ENCODE measurements at places on chromosomes 5 and 9.

GRCh38 chr5:144189800-144190429 is 19.2 kb downstream of the KCTD16 start:
- DNase-seq, result peak; percentile 28

DNA sequence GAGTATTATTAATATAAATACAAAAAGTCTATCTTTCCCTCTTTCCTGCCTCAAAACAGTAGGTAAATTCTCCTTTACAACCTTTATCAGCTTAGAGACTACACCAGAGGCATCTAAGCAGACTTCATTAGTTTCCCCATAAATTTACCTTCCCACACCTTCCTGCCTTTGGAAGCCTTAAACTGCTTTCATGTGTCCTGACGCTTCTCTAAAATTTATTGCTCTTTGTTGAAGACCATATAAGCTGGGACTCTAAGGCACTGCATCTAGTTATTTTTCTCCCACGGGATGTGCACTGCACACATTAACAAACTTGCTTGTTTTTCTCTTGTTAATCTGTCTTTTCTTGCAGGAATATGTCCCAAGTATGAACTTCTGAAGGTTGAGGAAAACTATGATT is 51.8 kb downstream of the DEPDC1B start:
- DNase-seq, result no peak

GRCh38 chr9:82369251-82369945 is 380.8 kb downstream of the SPATA31D1 start:
- DNase-seq, result no peak

GRCh38 chr9:124860582-124861341 is 995 bp downstream of the RPL35 start:
- DNase-seq, result no peak

- DNase-seq, result no peak
Measured at GRCh38 chr5:77065256-77065655, 21.8 kb downstream of the ZBED3 start.

DNA sequence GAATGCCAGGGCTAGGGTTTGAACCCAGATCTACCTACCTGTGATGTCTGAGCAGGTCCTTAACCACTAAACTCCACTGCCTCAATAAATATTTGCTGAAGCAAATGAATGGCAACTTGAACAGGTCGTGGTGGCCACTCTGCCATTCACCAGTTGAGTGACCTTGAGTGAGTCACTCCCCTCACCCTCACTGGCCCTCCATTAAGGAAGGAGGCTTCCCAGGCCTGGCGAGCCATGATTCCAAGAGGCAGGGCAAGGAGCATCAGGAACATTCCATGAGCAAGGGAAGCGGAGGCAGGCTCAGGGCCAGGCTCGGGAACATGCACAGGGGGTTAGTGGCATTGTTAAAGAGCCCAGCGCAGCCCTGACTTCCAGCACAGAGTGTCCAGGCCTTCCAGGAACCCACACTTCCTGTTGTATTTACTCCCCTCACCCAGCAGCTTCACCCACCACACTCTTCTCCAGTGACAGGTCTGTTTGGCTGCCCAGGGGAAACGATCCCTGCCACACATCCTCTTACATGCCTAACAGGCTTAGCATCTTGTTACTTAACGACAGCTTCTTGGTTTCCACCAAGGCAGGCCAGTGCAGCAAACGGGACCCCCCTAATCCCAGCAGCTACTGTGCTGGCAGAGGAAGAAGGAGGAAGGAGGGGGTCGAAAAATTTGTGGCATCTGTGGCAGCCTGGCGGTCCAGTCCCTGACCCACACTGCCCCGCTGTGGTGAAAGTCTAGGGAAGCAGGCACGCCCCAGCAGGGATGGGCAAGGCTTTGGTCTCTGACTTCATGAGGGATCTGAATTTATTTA is 43.7 kb upstream of the TTC1 start:
- DNase-seq, result no peak

DNA sequence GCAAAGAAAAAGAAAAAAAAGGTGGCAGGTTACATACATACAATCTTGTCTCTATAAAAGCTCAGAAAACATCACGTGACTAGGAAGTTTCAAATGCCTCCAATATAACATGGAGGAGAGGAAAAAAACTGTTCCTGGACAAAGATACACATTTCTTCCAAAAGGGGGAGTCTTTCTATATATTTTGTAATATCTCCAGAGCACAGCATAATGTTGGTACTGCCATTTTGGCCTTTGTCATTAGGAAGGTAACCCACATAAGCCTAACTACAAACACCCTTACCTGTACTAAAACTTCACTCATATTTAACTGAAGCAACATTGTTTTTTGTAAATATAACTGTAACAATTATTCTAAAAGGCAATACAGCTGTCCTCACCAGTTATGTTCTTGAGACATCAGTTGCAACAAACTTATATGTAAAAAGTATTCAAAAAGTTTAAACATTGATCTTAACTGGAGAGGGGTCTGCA is 1.2 kb upstream of the BTF3 start:
- no peak for DNase-seq

DNA sequence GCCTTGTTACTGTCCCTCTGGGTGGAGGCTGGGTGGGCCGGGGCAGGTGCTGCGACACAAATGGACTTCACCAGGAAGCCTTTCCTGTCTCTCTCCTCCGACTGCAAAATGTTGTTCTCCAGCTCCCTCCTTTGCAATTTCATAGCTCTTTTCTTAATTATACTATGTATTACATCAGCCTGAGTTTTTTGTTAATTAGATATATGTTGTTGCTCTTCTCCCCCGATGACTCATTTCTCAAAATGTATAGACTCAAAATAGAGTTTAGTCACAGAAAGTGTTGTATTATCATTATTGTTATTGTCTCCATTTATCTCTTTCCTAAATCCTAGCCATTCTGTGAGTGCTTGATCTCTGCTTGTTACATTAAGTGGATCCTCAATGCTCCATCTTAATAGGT is 122.4 kb upstream of the OSMR start:
- DNase-seq, result no peak

DNA sequence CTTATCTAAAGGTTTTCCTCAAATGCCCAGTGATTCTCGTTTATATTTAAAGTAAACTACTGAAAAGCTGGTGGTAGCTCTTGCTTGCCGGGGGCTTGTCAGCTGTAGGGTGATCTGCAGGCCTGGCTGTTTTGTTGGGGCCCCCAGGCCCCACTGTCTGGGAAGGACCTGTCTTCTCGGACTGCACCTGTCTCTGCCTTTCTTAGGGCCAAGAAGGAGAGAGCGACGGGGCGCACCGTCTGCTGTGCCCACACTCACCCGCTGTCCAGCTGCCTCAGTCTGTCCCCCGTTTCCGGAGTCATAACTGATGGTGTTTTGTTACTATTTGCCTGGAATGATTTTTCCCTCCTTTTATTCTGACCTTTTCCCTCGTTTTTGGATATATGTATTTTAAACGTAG is 94.1 kb upstream of the CACNA1B start:
- no peak for DNase-seq

DNA sequence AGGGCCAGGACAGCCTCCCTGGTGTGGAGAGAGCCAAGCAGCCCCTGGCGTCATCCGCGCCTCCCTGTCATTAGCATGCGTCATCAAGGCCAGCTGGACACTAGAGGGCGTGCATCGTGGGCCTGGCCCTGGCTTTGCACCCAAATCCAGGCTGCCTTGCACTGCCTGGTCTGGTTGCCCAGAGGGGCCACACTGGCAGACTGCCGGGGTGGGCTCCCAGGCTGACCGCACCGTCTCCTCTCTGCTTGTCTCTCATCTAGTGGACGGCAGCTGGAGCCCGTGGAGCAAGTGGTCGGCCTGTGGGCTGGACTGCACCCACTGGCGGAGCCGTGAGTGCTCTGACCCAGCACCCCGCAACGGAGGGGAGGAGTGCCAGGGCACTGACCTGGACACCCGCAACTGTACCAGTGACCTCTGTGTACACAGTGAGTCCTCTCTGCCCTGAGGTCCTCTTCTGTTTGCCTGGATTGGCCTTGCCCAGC is 29.0 kb downstream of the HK3 start:
- no peak for DNase-seq

DNA sequence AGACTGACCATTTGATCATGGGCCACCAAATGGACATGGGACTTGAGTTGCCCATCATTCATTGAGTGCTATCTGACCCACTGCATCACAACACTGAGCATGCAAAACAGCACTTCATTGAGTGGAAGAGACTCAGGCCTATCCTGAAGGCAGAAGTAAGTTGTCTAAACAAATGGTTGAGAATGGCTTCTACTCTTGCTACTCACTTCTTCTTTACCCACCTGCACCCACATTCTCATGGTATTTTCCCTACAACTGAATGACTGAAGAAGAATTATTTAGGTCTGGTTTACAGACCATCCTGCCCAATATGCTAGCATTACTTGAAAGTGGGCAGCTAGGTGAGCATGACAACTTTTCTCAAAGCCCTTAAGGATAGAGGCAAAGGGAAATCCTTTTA is 41.0 kb upstream of the PIP5K1B start:
- no peak for DNase-seq

- no peak for DNase-seq
Measured at GRCh38 chr5:74641735-74642542, 1.4 kb upstream of the ENC1 start.

- no peak for DNase-seq
Measured at GRCh38 chr9:90697808-90698207, 55.2 kb upstream of the DIRAS2 start.

GRCh38 chr9:15778861-15779260 is 226.0 kb downstream of the CCDC171 start:
- DNase-seq, result no peak

DNA sequence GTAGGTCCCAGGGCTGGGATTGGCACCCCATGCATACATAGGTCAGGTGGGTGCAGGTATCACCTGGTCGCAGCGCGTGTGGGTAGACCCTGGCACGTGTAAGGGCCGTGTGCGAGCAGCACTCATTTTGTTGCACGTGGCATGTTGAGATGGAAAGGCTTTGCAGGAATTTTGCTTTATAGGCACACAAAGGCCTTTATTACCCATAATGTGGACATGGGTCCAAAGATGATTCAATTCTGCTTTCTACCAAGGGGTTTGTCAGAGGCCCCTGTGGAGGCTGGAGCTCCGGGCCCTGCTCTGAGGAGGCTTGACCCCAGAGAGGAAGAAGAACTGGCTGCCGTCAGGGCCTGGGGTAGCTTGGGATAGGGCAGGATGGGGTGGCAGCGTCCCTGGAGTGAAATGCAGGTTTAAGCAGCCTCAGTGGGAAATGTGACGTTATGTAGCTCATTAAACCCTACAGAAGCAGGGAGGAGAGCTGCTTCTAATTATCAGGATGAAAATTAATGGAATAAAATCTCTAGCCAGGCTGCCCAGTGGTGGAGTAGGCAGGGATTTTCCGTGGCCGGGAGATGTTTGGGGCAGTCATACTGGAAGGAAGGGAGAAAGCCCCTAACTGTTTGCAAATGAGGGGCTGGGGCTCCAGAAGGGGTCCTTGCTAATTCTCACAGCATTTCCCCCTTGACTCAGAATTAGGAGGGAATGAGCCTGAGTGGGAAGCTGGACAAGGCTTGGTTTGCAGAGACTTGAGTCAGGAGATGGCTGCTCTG is 103.3 kb upstream of the PITX1 start:
- no peak for DNase-seq

- no peak for DNase-seq
Measured at GRCh38 chr9:109010746-109011145, 2.6 kb downstream of the CTNNAL1 start.

- DNase-seq, result no peak
Measured at GRCh38 chr5:68688547-68688946, 405.3 kb upstream of the SLC30A5 start.

- no peak for DNase-seq
Measured at GRCh38 chr5:81949462-81949861, 22.4 kb upstream of the ATG10 start.

- DNase-seq, result no peak
Measured at GRCh38 chr5:131378721-131379541, 115.1 kb downstream of the CDC42SE2 start.

DNA sequence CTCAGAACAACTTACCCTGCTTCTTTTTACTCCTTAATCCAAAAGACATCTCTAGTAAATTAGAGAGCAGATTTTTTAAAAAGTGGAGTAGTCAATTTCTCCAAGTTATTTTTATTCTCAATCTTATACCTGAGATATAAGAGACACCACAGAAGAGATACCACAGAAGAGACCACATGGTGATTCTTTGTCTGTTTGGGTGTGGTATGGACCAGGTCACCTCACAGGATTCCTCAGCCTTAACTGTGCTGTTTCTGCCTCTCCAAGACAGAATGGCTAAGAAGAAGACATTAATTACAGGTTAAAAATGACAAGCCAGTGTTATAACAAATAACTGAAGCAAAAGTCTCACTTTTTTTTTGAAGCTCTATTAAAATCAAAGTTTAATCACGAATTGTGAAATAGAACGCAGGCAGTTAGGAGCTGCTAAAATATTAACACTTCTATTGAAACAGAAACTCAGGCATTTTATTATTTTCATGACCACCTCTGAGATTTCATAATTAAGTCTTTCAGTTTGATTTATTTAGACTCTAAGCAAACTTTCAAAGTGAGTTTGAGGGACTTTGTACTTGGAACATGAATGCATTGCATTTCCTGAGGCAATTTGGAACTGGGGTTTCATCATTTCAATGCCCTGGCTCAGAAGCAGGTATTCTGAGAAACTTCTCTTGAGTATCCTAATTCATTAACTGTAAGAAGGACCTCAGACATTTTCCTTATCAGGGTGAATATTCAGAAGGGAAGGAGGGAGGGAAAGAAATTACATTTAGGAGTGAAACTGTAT is 280.7 kb downstream of the KCTD16 start:
- DNase-seq, result no peak

GRCh38 chr5:127492854-127493738 is 24.3 kb upstream of the PRRC1 start:
- DNase-seq, result no peak

DNA sequence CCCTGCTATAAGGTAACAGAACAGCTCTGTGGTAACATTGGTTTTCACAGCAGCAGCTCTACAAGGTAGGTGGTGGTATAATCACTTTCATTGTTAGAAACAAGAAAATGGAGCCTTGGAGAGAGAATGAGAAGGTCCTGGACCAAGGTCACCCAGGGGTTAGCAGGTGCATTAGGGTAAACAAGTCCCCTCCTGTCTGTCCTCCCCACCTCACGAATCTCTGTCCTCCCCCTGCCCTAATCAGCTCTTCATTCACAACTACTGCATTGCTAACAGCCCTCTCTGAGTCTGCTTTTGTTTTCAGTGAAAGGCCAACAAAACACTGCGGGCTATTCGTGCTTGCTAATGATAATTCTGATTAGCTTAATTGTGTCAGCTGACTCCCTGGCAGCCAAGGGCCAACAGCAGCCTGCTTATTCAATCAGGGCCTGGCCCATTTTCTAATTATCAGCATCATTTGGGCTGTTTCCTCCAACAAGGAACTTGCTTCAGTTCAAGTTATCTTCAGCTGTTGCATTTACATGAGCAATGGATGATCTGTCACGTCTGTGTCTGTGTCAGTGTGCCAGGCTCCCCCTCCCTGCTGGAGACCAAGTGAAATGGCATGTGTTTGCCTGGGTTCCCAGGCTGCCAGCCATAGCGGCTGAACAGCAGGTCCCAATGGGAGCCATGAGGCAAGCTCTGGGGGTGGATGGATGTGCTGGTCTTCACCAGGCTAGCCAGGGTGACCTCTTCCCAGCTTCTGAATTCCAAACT is 56.7 kb upstream of the EQTN start:
- DNase-seq, result no peak

GRCh38 chr5:158589939-158590338 is 509.8 kb downstream of the EBF1 start:
- no peak for DNase-seq

GRCh38 chr9:95574176-95574575 is 57.4 kb upstream of the PTCH1 start:
- no peak for DNase-seq

GRCh38 chr5:154284433-154284832 is 93.9 kb downstream of the GALNT10 start:
- no peak for DNase-seq

- no peak for DNase-seq
Measured at GRCh38 chr5:97536683-97537082, 353.6 kb upstream of the RIOK2 start.
